ENCODE measurements at places on chromosomes 16 and 17.

DNA sequence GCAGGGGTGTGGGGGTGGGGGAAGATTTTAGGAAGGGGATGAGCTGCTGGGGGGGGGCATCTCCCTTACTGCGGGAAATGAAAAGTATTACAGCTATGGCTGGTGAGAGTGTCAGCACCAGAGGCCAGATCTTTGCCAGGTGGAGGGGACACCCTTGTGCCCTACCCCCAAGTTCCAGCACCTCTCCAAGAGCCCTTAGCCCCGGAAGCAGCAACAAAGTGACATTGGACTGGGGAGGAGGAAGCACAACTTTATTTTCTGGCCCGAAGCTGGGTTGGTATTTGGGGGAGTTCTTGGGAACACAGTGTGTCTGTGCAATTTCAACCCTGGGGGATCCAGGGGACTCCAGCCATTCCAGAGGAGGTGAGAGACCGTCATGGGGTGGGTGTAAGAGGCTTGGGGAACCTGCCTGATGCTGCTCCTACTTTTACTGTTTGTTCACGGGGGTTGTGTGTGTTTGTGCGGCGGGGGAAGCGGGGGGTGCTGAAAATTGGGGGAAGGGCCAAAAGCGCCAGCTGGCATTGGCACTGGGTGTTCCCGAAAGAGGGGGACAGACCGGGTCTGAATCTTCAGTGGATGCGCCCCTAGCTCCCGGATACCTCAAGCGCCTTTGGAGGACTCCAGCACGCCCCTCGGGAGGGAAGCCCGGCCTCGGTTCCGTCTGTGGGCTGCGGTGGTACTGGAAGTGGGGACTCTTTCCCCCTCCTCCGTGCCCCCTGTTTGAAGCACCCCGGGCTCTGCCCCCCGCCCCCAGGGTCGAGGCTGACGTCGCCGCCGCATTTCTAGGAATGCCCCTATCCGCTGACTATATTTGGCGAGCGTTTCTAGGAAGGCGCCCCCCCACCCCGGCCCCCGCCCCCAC lies 230.3 kb downstream of the MRTFB start:
- no peak for DNase-seq

- no peak for DNase-seq
These were observed 29.9 kb upstream of the GINS2 start for GRCh38 chr16:85718682-85719081.

DNA sequence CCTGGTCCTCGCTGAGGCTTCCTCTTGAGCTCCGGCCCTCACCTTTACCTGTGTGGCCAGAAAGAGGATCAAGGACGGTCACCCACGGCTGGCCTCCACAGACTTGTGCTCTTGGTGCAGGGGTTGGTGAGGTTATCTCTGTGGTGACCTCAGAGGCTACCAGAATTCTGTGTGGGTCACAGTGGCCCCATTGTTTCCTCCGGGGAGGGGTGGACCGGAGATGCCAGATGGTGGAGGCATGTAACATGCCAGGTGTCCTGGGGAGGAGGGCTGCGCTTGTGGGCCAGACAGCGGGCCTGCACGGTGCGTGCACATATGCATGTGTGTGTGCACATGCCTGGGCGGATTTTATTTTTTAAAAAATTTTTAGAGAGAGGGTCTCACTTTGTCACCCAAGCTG lies 6.3 kb downstream of the SGCA start:
- no peak for DNase-seq

DNA sequence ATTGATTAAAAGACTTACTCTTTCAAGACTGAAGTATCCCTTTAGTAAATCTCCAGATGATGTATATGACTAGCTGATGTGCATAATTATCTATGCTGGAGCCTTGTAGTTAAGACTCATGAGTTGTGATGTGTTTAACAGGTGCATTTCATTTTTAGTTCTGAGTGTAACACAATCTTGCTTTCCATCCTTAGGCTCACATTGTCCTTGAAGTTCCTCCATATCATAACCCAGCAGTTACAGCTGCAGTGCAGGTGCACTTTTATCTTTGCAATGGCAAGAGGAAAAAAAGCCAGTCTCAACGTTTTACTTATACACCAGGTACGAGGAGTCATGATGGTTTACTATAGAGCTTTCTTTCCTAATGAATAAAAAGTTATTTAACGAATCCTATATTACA lies 52.9 kb downstream of the ESRP2 start:
- DNase-seq: no peak

- DNase-seq: no peak
These were observed 263.9 kb downstream of the TOX3 start for GRCh38 chr16:52283018-52283417.

GRCh38 chr17:11170881-11171280 lies 70.1 kb upstream of the SHISA6 start:
- no peak for DNase-seq

Data from GDM1 (cell line).